Daoy (cell line): ENCODE measurements at places on chromosomes 13 and 19.

DNA sequence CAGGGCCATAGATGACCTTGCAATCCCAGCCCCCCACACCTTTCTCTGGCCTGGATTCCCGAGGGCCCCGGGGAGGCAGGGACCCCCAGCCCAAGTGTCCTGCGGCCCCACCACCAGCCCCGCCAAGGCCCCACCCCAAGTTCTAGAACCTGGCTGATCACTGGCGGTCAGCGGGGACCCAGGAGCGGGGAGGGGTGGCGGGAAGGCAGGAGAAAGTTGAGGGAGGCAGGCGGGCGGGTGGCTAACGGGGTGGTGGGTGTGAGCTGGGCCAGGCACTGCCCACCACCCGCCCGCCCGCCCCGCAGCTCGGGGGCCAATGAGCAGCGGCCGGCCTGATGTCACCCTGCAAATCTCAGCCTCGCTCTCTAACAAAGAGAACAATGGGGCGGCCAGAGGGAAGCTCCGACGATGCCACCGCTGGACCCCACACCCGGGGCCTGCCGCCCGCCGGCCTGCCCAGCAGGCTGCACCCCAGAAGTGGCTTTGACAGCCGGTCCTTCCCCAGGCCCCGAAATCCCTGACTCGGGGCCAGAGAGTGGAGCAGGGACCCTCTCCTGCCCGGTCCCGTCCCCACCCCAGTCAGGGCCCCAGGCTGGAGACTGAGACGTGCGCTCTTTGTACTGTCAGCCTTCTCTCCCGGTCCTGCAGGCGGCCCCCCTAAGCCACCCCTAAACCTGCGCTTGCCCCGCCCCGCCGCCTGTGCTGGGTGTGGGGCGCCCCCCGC, 1.6 kb downstream of the MEX3D start:
- peak; percentile 90 for DNase-seq

- no peak for DNase-seq
Observed at GRCh38 chr13:19955873-19956559, 2.5 kb upstream of the ZMYM2 start.

GRCh38 chr13:59478908-59479307, 684.8 kb downstream of the DIAPH3 start:
- DNase-seq = no peak

- DNase-seq = no peak
Observed at GRCh38 chr19:3443840-3444694, 36.3 kb downstream of the SMIM24 start.

GRCh38 chr13:110468986-110469495, 92.5 kb downstream of the RAB20 start:
- no peak for DNase-seq

- DNase-seq = peak; percentile 42
Observed at GRCh38 chr13:43374621-43375020, 351.2 kb downstream of the DNAJC15 start.

GRCh38 chr13:99087954-99088491, 110.2 kb upstream of the DOCK9 start:
- no peak for DNase-seq

- no peak for DNase-seq
Observed at GRCh38 chr13:112181336-112182067, 114.6 kb downstream of the SOX1 start.

- peak; percentile 44 for DNase-seq
Observed at GRCh38 chr19:52936151-52936953, 13.1 kb upstream of the ZNF888 start.

DNA sequence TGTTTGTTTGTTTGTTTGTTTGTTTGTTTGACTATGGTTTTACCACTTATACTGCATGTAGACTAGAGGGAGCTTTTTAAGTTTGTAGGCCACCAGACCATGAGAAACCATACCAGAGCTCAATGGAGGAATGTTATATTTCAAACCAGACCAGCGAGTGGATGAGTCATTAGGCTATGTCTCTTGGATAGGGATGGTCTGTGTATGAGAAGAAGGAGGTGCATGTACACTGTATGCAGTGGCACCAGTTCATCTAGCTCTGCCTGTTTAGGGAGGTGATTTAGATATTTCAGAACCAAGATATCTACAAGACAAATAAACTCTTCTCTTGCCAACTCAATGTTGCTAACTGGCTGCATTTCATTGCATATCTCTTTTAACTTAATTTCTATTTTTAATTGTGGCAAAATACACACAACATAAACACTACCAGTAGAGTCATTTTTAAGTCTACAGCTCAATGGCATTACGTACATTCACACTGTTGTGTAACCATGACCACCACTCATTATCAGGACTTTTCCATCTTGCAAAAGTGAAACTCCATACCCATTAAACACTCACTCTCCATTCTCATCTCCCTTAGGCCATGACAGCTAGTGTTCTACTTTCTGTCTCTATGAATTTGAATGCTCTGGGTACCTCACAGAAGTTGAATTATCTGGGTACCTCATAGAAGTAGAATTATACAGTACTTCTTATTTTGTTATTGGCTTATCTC, 29.2 kb downstream of the SYDE1 start:
- DNase-seq = no peak

GRCh38 chr13:110329798-110330461, 22.8 kb downstream of the COL4A2 start:
- DNase-seq = peak; percentile 76

DNA sequence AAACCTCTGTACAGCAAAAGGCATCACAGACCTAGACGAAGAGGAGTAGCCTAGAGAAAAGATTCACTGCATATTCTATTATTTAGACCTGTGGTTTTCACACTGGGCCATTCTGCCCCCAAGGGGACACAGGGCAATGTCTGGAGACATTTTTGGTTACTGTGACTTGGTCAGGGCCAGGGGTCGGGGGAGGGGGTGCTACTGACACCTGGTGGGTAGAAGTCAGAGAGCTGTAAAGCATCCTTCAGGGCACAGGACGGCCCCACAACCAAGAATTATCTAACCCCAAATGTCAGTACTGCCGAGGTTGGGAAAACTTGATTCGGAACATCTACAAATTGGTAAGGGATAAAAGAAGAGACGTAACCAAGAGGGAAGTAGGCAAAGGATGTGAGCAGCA, 11.3 kb downstream of the ELAVL1 start:
- no peak for DNase-seq

DNA sequence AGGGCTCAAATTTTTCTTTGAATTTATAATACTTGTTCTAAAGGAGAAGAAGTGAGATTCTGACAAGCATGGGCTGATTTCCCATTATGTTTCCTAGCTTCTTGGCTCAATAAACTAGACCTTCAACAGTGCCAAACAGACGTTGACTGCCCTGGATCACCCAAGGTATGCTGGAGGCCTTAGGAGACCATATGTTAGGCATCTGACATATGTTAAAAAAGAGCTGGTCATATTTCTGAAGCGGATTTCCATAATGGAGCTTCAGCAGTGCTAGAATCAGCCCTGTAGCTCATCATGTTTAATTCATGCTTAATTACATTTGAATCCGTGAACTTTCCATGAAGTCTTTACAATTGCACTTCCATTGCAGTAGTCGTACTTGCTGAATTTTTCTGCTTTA, 653.3 kb downstream of the DIAPH3 start:
- DNase-seq = no peak

- DNase-seq = no peak
Observed at GRCh38 chr19:32392901-32393300, 12.7 kb upstream of the DPY19L3 start.

DNA sequence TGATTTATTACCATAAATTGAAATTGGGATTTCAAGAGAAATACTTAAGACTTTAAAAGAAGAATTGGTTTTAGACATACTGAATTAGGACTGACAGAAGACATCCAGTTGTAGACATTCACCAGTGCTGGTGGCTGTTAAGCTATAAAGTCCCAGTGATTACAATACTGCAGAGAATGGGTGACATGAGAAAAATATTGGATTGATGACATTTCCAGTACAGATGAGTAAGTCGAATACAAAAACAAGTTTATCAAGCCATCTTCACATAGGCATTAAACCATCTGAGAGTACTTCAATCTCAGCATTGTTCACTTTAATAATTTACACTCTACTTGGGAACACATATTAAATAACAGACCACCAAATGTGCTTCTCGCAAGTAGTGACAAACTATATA, 66.8 kb downstream of the TBC1D4 start:
- no peak for DNase-seq

GRCh38 chr19:32415246-32415645, 9.7 kb downstream of the DPY19L3 start:
- DNase-seq = no peak

- no peak for DNase-seq
Observed at GRCh38 chr13:109974354-109974753, 188.0 kb upstream of the IRS2 start.

- DNase-seq = no peak
Observed at GRCh38 chr19:56091066-56091490, 30.0 kb downstream of the ZNF787 start.

DNA sequence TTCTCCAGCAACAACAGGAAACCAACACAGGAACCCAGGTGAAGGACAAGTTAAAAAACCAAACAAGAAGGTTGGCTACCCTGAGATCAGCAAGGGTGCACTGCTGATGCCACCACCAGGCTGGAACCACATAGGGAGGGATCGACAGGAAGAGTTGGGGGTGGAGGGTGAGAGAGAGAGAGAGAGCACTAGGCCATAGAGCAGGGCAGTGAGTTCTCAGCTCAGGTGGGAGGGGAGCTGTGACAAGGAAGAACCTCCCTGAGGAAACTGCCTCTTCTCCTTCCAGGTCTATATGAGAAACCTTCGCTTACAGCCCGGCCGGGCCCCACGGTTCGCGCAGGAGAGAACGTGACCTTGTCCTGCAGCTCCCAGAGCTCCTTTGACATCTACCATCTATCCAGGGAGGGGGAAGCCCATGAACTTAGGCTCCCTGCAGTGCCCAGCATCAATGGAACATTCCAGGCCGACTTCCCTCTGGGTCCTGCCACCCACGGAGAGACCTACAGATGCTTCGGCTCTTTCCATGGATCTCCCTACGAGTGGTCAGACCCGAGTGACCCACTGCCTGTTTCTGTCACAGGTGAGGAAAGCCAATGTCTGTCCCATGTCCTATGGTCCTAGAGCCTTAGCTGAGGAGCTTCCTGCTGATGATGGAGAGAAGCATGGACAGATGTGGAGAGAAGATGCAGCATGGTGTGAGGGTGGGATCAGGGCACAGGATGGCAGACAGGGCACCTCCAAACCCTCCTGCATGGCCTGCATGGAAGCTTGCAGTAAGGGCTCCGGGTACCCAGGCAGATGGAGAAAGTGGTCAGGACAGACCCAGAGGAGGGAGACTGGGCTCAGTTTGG, 2.5 kb downstream of the KIR2DL4 start:
- DNase-seq = no peak

DNA sequence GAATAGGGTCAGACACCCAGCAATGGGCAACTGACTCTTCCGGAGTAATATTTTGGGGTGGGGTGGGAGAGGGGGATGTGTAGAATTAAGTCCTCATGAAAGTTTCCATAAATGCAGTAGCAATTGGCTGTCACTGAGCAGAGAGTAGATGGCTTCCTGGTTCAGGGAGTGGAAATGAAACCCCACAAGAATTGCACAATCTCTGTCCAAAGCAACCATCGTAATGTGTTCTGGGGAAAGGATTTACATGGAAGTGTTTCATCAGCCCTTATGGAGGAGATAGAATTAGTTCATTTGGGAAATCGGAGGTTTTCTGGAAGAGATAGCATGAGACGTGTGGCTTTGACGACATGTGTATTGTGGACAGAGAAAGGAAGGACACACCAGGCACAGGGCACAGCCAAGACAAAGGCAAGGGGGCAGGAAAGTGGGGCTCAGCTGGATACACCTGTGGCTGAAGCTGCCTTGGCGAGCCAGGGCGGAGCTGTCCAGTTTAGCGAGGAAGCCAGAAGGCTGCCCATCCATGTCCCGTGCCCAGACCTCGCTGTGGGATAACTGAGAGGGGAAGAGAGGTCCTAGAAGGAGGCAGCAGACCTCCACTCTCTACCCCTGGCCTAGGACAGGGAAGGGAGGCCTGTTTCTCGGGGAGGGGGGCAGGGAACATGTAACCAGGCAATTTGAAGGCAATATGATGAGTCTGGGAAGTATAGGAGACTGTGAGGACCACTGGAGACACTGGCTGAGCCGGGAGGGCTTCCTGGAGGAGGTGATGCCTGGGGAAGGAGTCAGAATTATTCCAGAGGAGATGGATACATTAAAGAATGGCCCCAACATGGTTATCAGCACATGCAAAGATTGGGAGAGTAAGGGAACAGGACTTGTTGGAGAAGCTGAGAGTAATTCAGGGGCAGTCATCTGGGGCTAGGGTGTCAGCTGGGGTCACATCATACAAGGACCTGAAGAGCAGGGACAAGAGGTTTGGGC, 2.6 kb upstream of the CLEC4G start:
- no peak for DNase-seq

GRCh38 chr13:50370303-50370950, 355.2 kb downstream of the KCNRG start:
- DNase-seq = no peak

DNA sequence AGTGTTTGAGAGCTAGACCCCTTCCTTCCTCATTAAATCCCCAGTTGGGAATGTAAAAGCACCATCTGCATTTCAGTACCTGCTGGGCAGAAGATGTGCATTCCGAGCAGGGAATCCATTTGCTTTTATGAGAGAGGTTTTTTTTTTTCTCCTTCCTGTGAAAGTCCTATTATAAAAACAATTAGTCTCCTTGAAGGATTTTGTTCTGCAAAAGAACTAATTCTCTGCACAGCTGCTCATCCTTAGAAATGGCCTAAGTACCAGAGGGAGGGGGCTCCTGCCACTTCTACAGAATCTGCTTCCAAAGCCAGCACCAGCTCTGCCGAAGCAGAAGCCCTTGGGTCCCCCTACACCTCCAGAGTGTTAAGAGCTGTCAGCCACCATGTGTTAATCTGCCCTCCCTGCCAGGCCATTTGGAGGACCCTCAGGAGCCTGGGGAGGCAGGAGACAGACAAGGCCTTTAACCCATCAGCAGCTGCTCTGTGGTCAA, 36.4 kb upstream of the SERPINE3 start:
- DNase-seq = no peak

GRCh38 chr19:17677002-17677401, 11.2 kb downstream of the UNC13A start:
- no peak for DNase-seq

- no peak for DNase-seq
Observed at GRCh38 chr13:63449550-63449949, 2033.9 kb upstream of the PCDH20 start.

- peak; percentile 57 for DNase-seq
Observed at GRCh38 chr19:19120308-19121231, 17.7 kb downstream of the TMEM161A start.

DNA sequence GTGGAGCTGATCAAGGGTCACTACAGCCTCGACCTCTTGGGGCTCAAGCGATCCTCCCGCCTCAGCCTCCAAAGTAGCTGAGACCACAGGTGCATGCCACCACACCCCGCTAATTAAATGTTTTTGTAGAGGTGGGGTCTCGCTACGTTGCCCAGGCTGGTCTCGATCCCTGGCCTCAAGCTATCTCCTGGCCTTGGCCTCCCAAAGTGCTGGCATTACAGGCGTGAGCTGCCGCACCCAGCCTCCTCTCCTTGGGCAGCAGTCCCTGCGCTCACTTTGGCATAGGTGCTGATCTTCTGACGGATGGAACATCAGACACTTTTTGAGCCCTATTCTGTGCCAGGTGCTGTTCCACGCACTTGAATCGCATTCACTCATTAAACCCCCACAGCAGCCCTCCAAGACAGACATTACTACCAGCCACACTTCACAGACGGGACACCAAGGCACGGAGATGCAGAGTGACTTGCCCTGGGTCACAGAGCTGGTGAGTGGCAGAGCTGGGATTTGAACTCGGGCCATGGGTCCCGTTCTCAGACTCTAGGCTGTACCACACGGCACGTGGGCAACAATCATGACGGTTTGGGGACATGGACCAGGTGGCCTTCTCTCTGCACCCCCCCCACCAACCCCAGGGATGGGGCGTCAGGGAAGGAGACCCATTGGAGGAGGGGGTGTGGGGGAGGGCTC, 3.2 kb downstream of the MEIS3 start:
- DNase-seq = no peak

- DNase-seq = no peak
Observed at GRCh38 chr13:47310401-47310800, 413.5 kb upstream of the HTR2A start.
